CMK (cell line): ENCODE measurements at places on chromosomes 5 and 9.

- no peak for DNase-seq
Observed at GRCh38 chr5:8765886-8766285, 780.0 kb downstream of the SEMA5A start.

GRCh38 chr9:123682746-123683145 is 247.2 kb downstream of the DENND1A start:
- no peak for DNase-seq

DNA sequence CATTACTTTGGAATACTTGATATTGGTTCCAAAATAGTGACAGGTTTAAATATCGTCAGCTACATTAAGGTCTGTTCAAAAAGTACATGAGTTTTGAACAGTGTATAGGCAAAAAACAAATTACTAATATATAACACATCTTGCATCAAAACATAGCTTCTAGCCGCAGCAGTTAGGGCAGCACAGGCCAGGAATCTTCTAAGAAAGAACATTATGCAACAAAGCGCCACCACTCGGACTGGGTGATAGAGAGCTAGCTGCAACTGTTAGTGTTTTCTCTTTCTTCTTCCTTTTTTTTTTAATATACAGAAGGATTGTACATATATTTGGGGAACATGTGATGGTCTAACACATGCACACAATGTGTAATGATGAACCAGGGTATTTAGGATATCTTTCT is 504.5 kb downstream of the NR2F1-AS1 start:
- no peak for DNase-seq

GRCh38 chr9:71663216-71663615 is 105.1 kb downstream of the CEMIP2 start:
- DNase-seq = no peak

DNA sequence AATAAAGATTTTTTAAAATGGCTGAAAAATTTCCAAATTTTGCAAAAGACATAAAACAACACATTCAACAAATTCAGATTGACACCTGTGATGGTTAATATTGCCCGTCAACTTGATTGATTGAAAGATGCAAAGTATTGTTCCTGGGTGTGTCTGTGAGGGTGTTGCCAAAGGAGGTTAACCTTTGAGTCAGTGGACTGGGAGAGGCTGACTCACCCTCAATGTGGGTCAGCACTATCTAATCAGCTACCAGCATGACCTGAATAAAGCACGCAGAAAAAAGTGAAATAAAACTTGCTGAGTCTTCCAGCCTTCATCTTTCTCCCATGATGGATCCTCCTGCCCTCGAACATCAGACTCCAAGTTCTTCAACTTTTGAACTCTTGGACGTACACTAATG is 868.0 kb upstream of the CTNND2 start:
- no peak for DNase-seq

DNA sequence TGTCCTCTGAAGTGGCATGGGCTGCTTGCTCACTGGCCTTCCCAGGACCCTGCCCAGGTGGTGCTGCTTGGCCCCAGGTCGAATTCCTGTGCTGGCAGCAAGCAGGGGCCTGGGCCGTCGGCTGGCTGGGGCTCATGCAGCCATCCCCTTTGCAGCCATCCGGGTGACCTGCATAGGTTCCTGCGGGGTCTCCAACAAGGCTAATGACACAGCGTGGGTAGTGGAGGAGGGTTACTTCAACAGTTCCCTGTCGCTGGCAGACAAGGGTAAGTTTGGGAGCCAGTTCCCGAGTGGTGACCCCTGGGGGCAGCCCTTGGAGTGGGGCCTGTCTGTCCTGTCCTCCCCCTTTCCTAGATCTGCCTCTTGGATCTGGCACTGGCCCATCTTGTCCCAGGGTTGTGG is 6.1 kb upstream of the EHMT1 start:
- no peak for DNase-seq

DNA sequence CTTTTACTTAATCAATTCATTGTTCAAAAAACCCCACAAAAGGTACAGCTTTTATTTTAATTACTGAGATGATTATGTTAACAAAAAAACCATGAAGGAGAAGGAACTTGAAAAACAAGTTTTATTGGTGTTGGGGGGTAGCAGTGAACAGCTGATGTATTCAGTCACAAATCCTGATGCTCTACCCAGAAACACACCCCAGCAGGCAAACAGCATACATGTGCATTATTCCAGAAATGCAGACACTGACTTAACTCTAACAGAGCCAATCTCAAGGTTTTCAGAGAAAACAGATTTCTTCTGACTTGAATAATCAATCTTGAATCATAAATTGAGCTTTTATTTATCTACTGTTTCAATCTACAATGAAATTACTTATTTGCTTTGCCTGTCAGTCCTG is 175.2 kb downstream of the ZSWIM6 start:
- no peak for DNase-seq

- no peak for DNase-seq
Observed at GRCh38 chr5:98774192-98775033, 950 bp downstream of the RGMB start.

DNA sequence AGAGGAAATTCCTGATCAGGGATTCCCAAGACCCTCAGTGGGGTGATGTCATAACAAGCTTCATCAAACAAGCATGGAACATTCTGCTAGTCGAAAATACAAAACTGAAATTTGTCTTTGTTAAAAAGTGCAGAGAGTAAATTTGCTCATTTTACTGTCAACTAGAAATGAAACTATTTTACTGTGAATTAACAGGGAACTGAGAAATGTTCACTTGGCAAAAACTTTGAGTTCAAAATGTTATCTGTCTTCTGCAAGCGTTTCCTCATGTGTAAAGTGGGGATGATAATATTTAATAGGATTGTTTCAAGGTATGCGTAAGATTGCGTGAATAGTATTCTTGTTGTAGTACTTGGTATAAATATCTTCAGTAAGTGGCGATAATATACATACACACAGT is 45.4 kb downstream of the ALDH1A1 start:
- DNase-seq = no peak

- no peak for DNase-seq
Observed at GRCh38 chr5:138844812-138845513, 30.2 kb downstream of the LRRTM2 start.

DNA sequence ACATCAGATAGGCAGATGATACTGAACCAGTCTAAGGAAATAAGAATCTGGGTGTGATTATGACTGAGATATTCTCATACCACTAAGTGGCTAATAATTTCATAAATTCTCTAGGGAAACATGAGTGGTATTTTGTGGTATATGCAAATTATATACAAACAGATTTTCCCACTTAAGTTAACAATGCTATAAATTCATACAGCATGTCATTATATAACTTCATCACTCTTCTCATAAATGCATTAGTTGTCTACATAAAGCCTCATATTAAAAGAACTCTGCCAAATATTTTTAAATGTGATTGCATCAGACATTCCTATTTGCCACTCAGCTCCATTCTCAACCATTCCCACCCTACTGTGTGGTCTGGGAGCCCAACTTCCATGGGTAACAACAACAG is 226.5 kb downstream of the TLE1 start:
- no peak for DNase-seq

DNA sequence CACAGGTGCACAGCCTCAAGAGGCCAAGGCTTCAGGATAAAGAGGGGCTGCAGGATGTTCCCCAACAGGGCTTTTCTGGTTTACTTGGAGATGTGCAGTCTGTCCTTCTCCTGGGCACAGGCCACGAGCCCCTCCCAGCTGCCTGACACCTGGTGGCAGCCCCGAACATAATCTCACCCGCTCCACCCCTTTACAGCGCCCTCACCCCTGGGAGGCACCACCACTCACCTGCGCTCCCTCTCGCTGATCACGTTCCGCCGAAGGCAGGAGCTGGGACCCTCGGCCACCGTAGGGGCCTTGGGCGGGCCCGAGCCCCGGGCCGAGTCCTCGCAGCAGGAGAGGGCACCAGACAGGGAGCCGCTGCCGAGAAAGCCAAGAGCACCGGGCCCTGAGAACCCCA is 514 bp downstream of the SOHLH1 start:
- DNase-seq = no peak

DNA sequence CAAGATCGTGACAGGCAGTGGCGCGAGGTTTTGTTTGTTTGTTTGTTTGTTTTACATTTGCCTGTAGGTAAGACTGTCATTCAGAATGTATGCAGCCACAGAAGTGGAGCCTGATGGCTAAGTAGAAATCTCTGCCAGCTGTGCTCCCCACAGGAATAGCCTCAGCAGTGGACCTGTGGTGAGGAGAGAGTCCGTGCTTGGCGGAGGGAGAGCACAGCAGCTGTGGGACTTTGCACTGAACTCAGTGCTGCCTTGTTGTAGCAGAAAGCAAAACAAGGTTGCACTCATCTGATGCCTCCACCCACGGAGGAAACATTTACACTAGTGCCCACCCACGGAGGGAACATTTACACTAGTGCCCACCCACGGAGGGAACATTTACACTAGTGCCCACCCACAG is 4.4 kb upstream of the ZNF782 start:
- no peak for DNase-seq

GRCh38 chr9:34590381-34591247 is 1.1 kb upstream of the CNTFR start:
- no peak for DNase-seq
